T-helper 17 cell (primary cell): ENCODE measurements at places on chromosomes 3 and 15. TPM values are rescaled to one million over a fixed set of nuclear protein-coding genes. Genes with fewer than 3 reads are reported as not detected.

TRAK1 gene
- total RNA-seq, result 22.6 TPM

ZFAND6 gene
- 91.6 TPM for total RNA-seq

RAD18 gene
- 13.8 TPM for total RNA-seq

FBXW12 gene
- not detected for total RNA-seq

- DNase-seq, result no peak
Observed at GRCh38 chr3:10357592-10358308, 36.8 kb upstream of the SEC13 start.

DNA sequence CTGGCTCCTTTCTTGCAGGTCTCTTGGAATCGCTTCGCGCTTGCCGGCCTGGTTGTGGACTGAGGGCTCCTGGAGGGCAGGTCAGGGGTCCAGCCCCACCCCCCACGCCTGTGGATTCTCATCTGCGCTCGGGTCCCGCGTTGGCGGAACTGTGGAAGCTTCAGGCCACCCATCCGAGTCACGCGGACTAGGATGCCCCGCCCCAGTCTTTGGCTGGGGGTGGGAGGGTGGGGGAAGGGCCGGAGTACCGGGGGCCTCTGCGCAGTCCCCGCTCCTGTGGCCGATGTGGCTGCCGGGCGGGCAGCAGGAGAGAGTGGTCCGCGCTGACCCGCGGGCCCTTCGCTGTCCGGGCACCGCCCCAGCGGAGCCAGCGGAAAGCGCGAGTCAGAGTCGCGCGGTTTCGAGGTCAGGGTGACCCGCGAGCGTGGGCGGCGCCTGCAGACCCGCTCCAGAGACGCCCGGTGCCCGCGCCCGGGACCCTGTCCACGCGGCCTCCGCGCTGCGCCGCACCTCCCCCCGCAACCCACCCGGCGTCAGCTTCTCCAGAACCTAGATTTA lies 114.2 kb downstream of the KLF13 start:
- DNase-seq, result no peak

GRCh38 chr3:52053307-52054304 lies 2.8 kb downstream of the DUSP7 start:
- no peak for DNase-seq

- no peak for DNase-seq
Observed at GRCh38 chr3:14366248-14366647, 36.2 kb upstream of the SLC6A6 start.

DNA sequence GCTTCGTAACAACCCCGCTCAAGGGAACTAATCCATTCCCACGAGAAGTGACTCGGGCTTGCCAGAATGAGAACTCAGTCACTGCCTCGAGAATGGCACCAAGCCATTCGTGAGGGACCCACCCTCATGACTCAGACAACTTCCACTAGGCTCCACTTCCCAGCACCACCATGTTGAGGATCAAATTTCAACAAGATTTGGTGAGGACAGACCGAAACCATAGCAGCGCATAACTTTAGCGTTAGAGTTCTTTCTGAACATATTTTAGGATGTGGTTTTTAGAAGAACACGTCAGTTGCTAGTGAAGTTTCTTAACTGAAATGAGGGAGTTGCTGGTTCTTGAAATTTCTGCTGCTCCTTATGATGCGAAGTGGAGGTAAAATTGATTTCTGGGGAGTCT lies 13.5 kb downstream of the PTPRG start:
- no peak for DNase-seq

DNA sequence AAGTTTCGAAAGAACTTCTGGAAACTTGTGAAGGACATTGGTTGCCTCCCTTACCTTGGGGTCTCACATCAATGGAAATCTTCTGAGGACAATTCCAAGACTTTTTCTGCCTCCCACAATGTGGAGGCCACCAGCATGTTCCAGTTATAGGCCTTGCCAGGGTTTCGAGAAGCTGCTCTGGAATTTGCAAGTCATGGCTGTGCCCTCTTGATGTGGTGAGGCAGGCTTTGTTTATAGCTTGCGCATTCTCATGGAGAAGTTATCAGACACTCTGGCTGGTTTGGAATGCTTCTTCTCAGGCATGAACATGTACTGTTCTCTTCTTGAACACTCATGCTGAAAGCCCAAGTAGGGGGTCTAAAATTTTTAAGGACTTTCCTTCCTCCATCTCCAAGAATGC lies 4.1 kb downstream of the CXCR6 start:
- no peak for DNase-seq

- no peak for DNase-seq
Observed at GRCh38 chr15:26983822-26984221, 12.8 kb downstream of the GABRG3 start.
